ENCODE measurements at places on chromosomes 7 and 10. TPM values are rescaled to one million over a fixed set of nuclear protein-coding genes. Genes with fewer than 3 reads are reported as not detected.

Gene TNKS2
- total RNA-seq = 47.5 TPM

Gene WEE2
- total RNA-seq = not detected

- H3K36me3 ChIP-seq = no peaks in the 10 kb centered on the region
- H3K27me3 ChIP-seq = peaks cover 6% of the 10 kb centered on the region
- no peak for DNase-seq
- H3K27ac ChIP-seq = no peak overlapping the region
Observed at GRCh38 chr10:34723750-34724149, 91.3 kb downstream of the PARD3 start.

DNA sequence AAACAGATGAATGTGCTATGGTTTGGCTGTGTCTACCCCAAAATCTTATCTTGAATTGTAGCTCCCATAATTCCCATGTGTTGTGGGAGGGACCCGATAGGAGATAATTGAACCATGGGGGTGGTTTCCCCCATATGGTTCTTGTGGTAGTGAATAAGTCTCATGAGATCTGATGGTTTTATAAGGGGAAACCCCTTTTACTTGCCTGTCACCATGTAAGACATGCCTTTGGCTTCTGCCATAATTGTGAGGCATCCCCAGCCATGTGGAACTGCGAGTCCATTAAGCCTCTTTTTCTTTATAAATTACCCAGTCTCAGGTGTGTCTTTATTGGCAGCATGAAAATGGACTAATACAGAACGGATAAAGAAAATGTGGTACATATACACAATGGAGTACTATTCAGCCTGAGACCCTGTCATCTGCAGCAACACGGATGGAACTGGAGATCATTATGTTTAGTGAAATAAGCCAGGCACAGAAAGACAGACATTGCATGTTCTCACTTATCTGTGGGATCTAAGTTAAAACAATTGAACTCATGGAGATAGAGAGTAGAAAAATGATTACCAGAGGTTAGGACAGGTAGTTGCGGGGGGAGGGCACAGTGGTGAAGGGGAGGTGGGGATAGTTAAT, 587.6 kb upstream of the NRP1 start:
- no peak overlapping the region for H3K27ac ChIP-seq
- no peaks in the 10 kb centered on the region for H3K27me3 ChIP-seq
- H3K36me3 ChIP-seq = no peaks in the 10 kb centered on the region
- H3K4me3 ChIP-seq = no peak overlapping the region

- DNase-seq = no peak
- no peaks in the 10 kb centered on the region for H3K4me1 ChIP-seq
- no peaks in the 10 kb centered on the region for H3K36me3 ChIP-seq
- no peaks in the 10 kb centered on the region for H3K27me3 ChIP-seq
- H3K4me3 ChIP-seq = no peak overlapping the region
Observed at GRCh38 chr7:84941291-84941690, 245.6 kb downstream of the SEMA3D start.

DNA sequence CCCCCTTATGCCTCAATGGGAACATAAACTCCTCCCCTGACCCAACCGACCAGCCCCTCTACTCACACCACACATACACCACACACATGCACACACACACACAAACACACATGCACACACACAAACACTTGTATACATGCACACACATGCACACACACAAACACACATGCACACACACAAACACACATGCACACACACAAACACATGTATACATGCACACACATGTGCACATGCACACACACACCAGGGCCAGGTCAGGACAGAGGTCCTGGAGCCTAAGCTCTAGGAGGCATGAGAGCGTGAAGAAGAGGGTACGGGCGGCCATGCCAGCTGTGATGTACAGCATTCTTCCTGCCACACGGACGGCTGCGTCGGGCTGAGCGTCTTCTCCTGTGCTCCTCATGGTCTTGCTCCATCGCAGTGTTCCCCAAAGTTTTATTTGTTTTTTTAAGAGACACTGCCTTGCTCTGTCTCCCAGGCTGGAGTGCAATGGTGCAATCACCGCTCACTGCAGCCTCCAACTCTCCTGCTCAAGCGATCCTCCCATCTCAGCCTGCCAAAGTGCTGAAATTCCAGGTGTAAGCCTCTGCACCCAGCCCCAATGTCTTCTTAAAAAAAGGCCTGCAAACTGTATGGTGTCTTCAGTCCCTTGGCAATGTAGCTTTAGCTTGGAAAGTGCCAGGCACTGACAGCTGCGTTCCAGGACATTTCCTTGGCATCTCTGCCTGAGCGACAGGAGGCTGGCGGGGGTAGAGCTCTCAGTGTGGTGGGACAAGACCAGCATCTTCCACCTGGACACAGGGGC, 38.8 kb upstream of the INPP5A start:
- H3K27me3 ChIP-seq = no peaks in the 10 kb centered on the region
- H3K4me3 ChIP-seq = no peak overlapping the region
- H3K27ac ChIP-seq = no peak overlapping the region

DNA sequence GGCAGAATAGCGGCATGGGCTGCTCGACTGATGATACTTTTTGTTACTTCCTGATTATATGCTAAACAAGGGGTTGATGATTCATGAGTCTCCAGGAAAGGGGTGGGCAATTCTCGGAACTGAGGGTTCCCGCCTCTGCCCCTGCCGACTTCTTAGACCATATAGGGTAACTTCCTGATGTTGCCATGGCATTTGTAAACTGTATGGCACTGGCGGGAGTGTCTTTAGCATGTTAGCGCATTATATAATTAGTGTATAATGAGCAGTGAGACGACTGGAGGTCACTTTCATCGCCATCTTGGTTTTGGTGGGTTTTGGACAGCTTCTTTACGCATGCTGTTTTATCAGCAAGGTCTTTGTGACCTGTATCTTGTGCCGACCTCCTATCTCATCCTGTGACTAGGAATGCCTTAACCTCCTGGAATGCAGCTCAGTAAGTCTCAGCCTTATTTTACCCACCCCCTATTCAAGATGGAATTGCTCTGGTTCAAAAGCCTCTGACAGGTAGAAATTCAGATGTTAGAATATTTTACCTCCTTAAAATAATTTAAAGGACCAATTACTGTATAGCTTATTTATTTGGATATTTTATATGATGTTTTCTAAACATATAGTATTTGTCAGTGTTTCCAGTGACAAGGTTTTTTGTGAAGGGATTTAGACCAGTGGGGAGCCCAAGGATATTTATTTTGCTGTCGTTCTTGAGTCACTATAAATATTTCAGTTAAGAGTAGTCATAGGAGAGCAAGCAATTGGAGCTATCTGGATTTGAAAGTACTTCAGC, 90.1 kb upstream of the PIK3CG start:
- no peak for DNase-seq
- no peaks in the 10 kb centered on the region for H3K36me3 ChIP-seq
- no peak overlapping the region for H3K4me3 ChIP-seq

- H3K4me3 ChIP-seq = no peak overlapping the region
- H3K27me3 ChIP-seq = no peaks in the 10 kb centered on the region
- peaks cover 56% of the 10 kb centered on the region for H3K4me1 ChIP-seq
- H3K27ac ChIP-seq = peak overlapping the region; percentile 83
- peak; percentile 68 for DNase-seq
- peaks cover 2% of the 10 kb centered on the region for H3K36me3 ChIP-seq
Observed at GRCh38 chr10:73759512-73760115, 15.4 kb downstream of the SEC24C start.

- no peak for DNase-seq
- no peaks in the 10 kb centered on the region for H3K36me3 ChIP-seq
- no peaks in the 10 kb centered on the region for H3K27me3 ChIP-seq
- no peaks in the 10 kb centered on the region for H3K4me1 ChIP-seq
- no peak overlapping the region for H3K27ac ChIP-seq
Observed at GRCh38 chr7:144723301-144723700, 112.6 kb downstream of the TPK1 start.

DNA sequence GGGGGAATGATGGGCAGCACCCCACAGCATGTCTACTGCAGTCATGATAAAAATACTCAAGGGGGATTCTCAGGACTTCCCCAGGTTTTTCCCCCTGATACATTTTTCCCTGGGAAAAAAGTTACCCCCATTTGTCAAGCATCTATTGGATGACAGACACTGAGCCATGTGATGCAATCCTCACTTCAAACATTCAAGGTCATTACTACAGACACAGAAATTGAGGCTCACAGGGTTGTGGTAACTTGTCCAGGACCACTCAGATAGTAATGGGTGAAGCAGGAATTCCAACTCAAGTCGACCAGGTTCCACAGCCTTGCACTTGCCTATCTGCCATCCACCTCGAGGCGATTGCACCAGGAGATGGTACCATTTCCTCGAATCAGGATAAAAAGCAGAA, 31.7 kb downstream of the PPP1R3C start:
- no peaks in the 10 kb centered on the region for H3K36me3 ChIP-seq
- no peak overlapping the region for H3K4me3 ChIP-seq
- H3K27ac ChIP-seq = no peak overlapping the region
- DNase-seq = no peak
